Putamen (tissue), 1 donor: ENCODE measurements at places on chromosomes 1 and 21.

GRCh38 chr1:31007462-31007991, 58.0 kb downstream of the PUM1 start:
- DNase-seq, result no peak

- no peak for DNase-seq
Observed at GRCh38 chr1:21871943-21872342, 59.9 kb downstream of the LDLRAD2 start.

DNA sequence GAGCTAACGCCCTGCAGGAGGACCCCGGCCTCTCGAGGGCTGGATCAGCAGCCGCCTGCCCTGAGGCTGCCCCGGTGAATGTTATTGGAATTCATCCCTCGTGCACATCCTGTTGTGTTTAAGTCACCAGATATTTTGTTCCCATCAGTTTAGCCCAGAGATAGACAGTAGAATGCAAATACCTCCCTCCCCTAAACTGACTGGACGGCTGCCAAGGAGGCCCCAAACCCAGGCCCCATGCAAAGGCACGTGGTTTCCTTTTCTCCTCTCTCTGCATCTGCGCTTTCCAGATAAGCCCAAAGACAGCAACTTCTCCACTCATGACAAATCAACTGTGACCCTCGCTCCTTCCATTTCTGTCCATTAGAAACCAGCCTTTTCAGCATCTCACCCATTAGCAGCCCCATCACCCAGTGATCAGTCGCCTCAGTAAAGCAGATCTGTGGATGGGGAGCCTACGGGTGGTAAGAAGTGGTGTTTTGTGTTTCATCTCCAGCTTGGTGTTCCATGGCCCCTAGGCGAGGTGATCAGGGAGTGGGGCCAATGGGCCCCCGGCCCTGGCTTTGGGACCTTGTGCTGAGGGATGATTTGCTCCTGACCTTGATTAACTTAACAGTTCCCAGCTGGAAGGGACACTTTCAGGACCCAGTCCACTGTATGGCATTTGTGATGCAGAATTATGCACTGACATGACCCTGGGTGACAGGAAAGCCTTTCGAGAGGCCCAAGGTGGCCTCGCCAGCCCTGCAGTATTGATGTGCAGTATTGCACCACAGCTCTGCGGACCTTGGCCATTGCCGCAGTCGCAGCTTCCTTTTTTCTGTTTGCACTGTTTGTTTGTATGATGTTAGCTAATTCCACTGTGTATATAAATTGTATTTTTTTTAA, 5.2 kb downstream of the NPPA start:
- no peak for DNase-seq

GRCh38 chr1:32508761-32509160, 30.5 kb upstream of the ZBTB8A start:
- DNase-seq, result no peak

DNA sequence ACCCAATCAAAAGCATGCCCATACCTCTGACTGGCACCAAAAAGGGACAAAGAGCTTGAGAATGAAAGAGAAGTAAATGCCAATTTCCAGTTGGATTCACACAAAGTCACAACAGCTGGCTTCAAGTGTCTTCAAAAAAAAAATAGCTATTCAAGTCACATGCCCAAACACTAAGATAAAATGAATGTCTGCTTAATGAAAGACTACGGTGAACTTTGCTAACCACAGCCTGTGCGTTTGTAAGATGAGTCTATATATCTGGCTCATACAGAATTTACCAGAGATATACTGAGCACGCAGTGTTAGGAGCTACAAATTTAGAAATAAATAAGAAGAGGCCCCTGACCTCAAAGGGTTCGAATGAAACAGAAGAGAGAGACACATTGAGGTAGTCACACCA, 73.2 kb downstream of the DAB1 start:
- no peak for DNase-seq

DNA sequence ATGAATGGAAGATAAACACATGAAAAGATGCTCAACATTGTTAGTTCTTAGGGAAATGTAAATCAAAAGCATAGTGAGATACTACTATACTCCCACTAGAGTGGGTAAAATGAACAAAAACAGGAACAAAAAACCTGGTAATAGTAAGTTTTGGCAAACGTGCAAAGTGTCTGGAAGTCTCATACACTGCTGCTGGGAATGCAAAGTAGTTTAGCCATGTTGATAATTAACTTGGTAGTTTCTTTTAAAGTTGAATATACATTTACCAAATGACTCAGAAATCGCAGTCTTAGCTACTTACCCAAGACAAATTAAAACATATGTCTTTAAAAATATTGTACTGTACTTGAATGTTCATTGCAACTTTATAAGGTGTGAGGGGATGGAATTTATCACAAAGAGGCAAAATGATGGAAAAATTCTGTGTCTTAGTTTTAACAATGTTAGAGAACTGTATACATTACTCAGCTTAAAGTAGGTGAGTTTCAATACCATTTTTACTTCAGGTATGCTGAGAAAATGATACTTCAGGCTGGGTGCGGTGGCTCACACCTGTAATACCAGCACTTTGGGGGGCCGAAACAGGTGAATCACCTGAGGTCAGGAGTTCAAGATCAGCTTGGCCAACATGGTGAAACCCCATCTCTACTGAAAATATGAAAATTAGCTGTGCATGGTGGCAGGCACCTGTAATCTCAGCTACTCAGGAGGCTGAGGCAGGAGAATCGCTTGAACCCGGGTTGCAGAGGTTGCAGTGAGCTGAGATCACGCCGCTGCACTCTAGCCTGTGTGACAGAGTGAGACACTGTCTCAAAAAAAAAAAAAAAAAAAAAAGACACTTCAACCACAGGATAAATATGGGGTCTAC, 102.3 kb downstream of the PDE4B start:
- no peak for DNase-seq

DNA sequence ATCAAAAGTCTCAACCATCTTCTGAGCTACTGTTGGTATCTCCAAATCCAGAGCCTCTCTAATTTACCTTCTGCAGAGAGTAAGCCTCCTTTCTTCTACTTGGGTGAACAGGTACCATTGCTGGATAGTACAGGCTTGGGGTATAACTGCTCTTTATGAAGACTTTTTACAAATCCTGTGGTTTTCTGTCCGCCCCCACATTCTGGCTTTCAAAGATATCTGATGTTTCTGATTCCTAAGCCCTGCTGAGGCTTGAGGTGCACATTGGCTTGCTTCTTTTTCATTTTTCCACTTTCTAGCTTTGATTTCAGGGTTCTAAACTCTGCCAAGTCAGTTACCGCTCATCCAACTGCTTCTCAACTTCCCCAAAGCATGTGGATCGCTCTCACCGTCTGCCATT, 37.1 kb downstream of the TENT5C start:
- DNase-seq, result no peak

GRCh38 chr1:203907901-203908300, 46.5 kb downstream of the SNRPE start:
- no peak for DNase-seq

GRCh38 chr1:184695023-184695422, 59.6 kb downstream of the EDEM3 start:
- no peak for DNase-seq

GRCh38 chr1:155761736-155762405, 73.0 kb downstream of the DAP3 start:
- DNase-seq, result no peak

DNA sequence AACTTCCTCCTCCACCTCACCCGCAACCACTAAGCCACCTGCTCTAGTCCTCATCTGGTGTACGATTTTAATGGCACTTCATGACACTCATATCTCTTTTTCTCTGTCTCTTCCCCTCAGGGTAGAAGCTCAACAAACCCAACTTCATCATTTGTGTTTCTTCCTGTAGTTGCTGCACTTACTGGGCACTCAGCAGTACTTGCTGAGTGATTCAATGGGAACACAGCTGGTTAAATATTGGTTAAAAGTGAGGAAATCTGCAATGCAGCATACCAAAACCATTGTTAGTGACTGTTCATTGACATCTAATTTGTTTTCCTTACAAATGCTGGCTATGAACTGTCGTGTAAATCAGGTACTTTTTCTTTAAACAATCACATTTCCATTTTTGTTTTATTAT, 541.1 kb upstream of the PRMT6 start:
- DNase-seq, result no peak

GRCh38 chr1:31183927-31184554, 55.6 kb downstream of the NKAIN1 start:
- DNase-seq, result no peak

GRCh38 chr1:212958175-212958574, 7.8 kb downstream of the VASH2 start:
- no peak for DNase-seq

DNA sequence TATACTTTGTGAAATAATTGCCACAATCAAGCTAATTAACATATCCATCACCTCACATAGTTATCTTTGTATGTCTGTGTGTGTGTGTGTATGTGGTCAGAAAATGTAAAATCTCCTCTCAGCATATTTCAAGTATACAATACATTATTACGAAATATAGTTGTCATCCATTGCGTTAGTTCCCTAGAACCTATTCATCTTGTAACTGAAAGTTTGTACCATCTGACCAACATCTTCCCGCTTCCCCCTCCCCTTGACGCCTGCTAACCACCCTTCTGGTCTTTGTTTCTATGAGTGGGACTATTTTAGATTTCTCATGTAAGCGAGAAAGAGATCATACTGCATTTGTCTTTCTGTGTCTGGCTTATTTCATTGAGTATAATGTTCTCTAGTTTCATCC, 455.3 kb downstream of the KCNT2 start:
- DNase-seq, result no peak

GRCh38 chr1:6385488-6386191, 7.9 kb downstream of the ACOT7 start:
- peak; percentile 42 for DNase-seq

DNA sequence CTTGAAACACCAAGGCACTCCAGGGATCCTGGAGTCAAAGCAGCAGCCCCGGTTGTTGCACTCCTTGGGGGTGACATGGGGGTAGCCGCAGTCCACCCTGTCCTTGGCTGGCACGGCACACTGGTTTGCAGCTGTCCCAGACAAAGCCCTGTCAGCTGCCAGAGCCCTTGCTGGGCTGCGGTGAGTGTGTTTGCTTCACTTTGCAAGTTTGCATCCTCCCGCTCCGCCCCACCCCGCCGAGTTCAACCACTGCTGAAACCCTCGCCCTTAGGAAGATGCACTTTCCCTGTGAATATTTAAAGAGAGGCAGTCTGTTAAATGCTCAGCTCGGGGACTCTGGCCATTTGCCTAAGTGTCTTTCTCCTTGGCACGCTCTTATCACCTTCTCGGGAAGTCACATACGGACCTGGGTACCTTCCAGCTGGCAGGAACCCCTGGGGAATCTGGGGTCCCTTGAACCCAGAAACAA, 1.7 kb downstream of the TFF3 start:
- no peak for DNase-seq

- DNase-seq, result peak; percentile 63
Observed at GRCh38 chr1:111249960-111250359, 22.4 kb downstream of the CHI3L2 start.

GRCh38 chr1:73310797-73311381, 887.1 kb downstream of the LRRIQ3 start:
- no peak for DNase-seq

- no peak for DNase-seq
Observed at GRCh38 chr1:54945393-54945936, 35.0 kb upstream of the TMEM61 start.

DNA sequence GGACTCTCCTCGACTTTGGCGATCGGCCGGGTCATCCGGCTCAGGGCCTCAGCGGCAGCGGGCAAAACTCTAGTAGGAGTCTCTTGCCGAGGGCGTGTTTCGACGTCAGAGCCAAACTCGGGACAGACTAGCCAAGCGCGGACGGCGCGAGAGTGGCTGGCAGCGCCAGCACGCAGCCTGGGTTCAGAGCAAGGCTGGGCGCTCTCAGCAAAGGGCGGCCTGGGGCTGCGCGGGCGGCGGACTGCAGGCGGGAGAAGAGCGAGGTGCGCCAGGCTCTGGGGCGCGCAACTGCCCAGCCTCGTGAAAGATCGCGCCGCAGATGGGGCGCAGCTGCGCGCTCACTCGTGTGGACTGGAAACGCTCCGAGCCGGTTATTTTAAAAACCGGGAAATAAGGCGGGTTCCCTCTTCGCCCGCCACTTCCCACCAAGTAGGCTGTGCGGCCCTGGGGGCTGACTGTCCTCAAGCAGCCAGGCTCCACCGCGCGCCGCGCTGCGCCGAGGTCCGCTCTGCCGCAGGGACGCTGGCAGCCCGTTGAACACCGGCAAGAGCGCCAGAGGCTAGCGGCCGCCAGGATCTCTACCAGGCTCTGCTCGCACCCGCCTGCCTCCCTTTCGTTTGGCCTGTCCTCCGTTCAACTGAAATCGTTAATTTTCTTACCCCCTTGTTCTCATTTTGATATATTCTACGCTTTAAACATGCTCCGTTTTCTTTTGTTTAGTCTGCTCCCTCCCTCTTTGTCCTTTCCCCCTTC, 2.4 kb downstream of the ALX3 start:
- DNase-seq, result no peak

DNA sequence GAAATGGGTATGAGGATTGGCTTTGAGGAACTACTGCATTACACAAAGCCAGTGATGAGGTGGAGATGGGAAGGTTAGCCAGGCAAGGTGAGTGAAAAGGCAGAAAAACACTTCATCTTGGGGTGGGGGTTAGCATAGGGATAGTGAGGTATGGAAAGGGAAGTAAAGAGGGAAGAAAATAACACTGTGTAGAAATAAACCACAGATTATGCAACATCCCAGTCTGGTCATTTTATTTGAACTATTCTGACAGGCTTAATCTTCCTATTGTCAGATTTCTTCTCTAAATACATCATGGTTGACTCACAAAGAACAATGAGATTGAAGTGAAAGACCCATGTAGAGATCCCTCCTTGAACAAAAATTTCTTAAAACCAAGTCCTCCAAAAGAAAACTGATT, 640.2 kb downstream of the PTPRC start:
- no peak for DNase-seq

GRCh38 chr1:29648026-29648425, 411.7 kb downstream of the PTPRU start:
- no peak for DNase-seq

DNA sequence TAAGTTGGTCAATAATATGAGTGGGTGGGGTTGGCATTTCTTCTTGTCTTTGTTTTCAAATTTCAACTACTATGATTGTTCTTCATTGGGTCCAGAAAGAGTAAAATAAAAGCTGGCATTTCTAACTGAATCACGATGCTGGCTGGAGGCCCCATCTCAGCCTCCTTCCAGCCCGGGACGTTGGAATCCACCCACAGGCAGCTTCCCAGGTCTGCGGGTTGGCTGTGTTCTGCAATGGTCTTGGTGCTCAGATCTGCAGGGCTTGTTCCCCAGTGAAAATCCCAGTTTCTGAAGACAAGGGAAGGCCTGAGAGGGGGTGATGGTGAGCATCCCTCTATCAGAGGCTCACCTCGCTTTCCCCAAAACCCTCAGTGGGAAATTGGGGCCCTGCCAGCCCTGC, 54.7 kb upstream of the ARHGEF16 start:
- DNase-seq, result peak; percentile 20

GRCh38 chr21:45228656-45229240, 58.9 kb downstream of the POFUT2 start:
- no peak for DNase-seq

- DNase-seq, result no peak
Observed at GRCh38 chr1:119906927-119907652, 10.8 kb upstream of the ADAM30 start.

DNA sequence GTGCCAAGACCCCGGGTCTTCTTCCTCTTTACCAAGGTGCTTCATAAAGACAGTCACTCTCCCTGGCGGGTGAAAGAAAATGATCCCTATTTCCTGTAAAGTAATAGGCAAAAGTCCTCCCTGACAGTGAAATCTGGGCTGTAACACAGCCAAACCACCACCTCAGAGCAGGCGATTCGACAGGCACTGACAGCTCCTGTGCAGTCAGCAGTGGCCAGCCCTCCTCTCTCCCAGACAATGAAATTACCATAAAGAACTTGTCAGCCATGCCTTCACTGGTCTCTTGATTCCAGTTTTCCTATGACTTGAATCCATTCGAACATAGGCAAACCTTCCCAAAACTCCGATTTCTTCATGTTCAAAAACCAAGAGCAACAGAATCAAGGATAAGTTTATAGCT, 492.2 kb upstream of the DAB1 start:
- no peak for DNase-seq
